ENCODE measurements at places on chromosomes 1 and 21.

GRCh38 chr1:17338706-17339493, 30.9 kb downstream of the PADI4 start:
- DNase-seq: no peak

DNA sequence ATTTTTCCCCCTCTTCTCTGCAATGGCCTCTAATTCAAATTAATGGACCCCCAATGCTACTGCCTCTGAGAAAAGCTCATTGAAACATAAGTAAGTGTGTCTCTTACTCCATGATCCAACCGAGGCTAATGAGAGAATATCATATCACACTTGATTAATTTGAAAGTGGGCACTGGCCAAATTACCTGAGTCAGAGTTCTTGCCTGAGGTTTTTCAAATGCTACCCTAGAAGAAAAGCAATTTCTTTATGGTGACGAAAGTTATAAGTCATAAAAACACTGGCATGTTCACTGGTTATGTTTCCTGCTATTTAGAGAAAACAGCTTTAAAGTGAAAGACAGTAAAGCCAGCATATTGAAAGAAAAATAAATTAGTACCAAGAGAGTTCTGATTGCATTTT, 368.8 kb upstream of the TMPRSS15 start:
- no peak for DNase-seq

GRCh38 chr1:112110031-112110430, 120.6 kb upstream of the KCND3 start:
- no peak for DNase-seq

GRCh38 chr1:40425198-40425597, 25.1 kb upstream of the ZFP69B start:
- DNase-seq: no peak

DNA sequence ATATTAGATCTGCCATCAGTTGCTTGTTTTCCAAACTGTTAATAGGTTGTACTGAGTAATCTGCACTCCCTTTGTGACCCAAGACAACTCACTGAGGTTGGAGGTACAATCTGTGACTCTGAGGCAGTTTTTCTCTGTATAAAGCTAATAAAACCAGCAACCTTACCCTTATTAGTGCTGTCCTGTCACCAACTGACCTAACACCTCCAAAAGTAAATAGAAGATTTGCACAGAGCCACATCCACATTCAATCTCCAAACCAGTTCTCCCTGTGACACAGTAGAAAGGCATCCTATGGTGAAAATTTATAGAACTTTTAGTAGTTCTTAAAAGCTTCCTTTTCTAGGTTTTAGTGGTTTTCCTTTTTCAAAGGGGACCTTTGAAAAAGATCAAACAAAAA, 140.4 kb upstream of the ADGRL2 start:
- no peak for DNase-seq

GRCh38 chr21:16870103-16870502, 642.7 kb upstream of the CXADR start:
- DNase-seq: peak; percentile 72

GRCh38 chr1:112672009-112672408, 2.5 kb upstream of the MOV10 start:
- no peak for DNase-seq

DNA sequence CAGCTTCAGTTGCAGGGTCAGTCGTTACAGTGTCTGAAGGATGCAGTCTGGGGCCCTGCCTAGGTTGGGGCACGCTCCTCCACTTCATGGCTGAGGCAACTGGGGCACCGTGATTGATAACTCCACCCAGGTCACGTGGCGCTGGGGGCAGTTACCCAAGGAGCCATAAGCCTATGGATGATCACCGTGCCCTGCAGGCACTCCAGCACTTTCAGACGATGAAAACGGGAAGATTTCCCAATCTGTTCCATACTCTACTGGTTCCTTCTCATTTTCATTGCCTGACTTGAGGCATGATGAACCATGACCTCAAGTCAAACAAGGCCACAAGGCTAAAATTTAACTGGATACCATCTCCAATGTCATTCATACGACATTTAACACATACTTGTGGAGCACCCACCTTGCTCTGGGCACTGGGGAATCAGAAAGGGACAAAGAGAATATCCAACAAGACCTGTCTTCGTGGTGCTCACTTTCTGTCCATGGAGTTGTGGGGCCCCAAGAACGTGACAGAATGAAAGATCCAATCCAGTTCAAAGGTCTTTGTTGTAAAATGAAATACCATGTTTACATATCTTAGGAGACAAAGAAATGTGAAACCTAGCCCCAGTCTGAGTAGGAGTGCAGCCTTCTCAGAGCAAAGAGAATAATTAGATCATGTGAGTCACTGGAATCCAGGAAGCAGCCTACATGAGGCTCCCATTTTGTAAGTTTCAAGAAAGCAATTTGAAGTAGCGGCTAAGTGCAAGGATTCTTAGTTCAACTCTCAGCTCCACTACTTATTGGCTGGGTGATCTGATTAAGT, 39.4 kb upstream of the SPOCD1 start:
- peak; percentile 52 for DNase-seq

DNA sequence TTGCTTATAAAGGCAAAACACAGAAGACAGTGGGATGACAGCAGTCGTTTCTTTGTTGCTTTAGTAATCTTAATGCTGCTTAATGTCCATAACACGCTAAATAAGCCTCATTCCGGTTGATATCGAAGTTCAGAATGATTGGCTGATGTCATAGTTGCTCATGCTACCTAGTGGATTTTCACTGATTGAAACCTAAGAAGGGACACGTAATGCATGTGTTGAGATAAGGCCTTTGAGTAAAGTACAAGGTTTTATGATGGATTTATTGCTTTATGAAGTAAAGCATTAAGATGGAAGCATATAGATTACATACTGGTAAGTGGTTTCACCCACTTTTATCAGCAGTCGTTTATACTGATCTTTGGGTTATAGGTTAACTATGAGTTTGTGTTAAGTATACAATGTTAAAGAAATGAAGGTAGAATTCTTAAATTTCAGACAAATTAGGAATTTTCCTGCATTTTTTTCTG, 25.1 kb downstream of the IARS2 start:
- no peak for DNase-seq

GRCh38 chr1:216721863-216722262, 1.4 kb downstream of the ESRRG start:
- no peak for DNase-seq

- peak; percentile 21 for DNase-seq
These were observed 182.2 kb upstream of the DUSP10 start for GRCh38 chr1:221923929-221924598.

- no peak for DNase-seq
These were observed 18.4 kb upstream of the TNFRSF1B start for GRCh38 chr1:12148160-12148957.

DNA sequence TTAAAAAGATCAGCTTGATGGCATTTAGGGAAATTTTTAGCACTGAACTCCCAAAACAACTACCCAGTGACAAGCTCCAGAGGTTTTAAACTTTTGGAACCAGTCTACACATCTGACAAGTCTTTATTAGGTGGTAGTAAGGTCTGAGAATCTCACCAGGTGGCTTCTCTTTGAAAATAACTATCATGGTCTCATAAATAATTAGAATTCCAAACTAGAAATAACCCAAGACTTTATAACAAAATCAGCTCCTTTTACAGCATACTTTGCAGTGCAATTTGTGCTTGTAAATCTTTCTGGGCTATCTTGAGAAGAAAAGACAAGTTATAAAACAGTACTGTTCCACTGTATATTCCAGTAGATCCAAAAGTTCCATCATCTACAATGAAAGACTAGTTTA, 108.7 kb downstream of the LTN1 start:
- DNase-seq: no peak

DNA sequence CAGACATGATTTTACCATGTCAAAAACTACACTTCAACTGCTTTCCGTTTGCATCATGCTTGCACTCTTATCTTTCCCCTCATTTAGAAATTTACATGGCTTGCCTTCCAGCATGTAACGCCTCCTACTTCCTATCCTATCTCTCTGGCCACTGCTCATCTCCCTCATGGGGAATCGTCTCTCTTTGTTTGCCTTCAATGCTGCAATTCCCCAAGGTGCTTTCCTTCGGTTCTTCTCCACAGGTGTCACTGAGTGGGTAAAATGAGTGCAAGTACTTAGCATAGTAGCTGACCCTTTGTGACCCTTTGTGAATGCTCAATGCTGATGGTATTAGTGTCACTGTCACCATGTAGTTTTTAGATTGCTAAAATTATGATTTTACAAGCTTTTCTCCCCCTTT, 63.1 kb downstream of the APP start:
- no peak for DNase-seq

- DNase-seq: peak; percentile 76
These were observed at the start of gene STPG1 for GRCh38 chr1:24413350-24414163. STPG1 (minus strand) TSS chr1:24413782; CDS start chr1:24401388, 12,394 bp downstream.

DNA sequence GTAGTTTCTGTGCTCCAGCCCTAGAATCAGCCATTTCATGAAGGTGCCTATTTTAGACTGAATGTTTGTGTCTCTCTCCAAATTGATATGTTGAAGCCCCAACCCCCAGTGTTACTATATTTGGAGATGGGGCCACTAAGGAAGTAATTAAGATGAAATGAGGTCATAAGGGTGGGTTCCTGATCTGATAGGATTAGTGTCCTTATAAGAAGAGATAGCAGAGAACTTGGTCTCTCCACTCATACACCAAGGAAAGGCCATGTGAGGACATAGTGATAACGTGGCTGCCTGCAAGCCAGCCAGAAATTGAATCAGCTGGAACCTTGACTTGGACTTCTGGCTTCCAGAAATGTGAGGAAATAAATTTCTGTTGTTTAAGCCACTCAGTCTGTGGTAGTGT, 12.3 kb downstream of the RAVER2 start:
- no peak for DNase-seq

DNA sequence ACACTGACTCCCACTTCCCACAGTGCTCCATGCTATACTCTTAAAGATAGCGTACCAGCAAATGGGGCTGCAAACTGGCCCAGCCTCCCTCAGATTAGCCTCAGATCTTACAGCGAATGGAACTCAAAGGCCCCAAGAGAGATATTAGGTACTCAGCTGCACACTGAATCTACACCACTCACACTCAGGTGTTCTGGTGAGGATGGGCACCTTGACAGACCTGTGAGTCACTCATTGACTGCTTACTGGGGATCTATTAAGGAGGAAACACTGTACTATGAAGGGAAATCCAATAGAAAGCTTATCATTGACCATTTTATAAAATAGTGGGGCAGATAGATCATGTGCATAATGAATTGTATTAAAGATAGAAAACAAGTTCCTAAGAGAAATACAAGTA, 164.3 kb upstream of the ATP1B1 start:
- DNase-seq: no peak

DNA sequence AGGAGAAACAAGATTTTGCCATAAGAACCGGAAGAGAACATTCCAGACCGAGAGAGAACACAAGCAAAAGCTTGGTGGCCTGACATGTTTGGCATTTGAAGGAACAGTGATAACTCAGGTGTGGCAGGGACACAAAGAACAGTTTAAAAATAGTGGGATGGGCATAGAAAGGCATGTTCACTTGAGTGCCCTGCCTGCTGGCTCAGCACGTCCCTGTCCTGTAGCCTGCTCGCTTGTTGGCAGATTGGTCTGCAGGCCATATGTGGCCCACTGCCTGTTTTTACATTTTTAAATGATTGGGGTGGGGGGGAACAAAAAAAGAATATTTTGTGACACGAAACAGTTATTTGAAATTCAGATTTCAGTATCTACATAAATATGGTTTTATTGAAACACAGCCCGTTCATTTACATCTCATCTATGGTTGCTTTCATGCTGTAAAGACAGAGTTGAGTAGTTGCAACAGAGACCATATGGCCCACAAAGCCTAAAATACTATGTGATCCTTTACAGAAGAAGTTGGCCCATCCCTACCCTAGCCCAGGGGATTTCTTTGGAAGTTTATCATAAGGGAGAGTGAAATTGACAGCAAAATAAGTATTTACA, 100.7 kb downstream of the RGL1 start:
- DNase-seq: no peak

GRCh38 chr1:232965124-232965911, 14.9 kb downstream of the NTPCR start:
- no peak for DNase-seq

DNA sequence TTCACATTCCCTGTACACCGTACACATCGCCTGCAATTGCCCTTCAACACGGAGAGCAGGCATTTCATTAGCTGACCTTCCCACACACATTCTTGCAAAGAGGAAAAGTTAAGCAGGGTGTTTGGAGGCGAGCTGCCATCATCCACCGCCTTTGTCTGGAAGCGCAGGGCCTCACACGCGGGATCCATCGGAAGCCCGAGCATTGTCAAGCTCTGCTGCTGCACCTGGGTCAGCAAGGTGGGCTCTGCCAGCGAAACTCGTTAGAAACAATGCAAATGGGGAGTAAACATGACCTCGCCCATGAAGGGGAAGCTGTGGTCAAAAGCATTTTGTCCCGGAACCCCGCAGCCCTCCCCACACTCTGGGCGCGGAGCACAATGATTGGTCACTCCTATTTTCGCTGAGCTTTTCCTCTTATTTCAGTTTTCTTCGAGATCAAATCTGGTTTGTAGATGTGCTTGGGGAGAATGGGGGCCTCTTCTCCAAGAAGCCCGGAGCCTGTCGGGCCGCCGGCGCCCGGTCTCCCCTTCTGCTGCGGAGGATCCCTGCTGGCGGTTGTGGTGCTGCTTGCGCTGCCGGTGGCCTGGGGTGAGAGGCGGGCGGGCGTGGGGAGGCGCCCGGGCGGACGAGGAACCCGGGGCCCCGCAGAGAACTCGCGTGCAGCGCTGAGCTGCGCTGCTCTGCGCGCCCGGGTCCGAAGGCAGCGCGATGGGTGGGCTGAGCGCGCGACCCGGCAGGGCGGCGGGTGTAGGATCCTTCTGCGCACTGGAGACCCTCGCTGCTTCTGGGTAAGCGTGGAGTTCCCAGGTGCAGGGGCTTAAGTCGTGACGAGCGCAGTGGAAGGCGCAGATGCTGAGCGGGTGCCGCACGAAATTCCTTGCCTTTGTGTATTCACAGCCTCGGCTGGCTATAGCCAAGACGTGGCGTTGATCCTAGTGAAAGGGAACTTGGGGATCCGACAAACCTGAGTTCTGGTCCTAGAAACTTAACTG, at the start of gene CR1:
TSS of gene CR1 (plus strand) at position 357 of the 992 bp plus-strand sequence. CDS start at position 468, 111 bp downstream.
- DNase-seq: no peak

DNA sequence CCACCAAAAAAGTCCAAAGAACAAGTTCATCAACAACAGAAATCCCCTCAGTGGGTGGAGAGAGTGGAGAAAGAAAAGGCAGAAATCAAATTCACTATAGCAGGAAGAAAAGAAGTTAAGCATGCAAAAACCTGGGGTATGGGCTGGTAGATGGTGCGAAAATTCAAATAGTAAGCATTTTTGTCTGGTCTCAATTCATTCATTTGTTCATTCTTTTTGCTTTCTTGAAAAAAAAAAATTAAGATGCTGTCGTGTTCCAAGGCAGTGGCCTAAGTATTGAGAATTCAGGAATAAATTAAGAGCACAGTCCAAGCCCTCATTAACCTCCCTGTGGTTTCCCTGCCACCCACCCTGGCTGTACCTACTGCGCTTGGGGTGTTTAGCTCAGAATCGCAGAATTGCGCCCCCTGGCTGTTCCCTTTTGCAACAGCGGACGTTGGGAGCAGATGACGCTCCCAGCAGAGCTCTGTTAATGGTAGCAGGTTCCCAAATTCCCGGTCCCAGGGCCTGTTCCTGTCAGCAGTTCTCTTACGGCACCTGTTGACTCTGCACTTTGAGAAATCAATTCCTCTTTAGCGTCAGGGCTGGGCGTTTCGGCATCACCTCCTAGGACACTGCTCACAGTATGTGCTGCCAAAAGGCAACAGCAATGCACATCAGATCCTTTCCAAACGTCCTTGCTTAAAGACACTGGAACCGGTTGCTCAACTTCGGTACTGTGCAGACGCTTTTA, 34.0 kb upstream of the SSX2IP start:
- DNase-seq: no peak

All from fibroblast of gingiva (primary cell).